Right cardiac atrium (tissue), 5 donors: ENCODE measurements at places on chromosomes 11 and 22.

DNA sequence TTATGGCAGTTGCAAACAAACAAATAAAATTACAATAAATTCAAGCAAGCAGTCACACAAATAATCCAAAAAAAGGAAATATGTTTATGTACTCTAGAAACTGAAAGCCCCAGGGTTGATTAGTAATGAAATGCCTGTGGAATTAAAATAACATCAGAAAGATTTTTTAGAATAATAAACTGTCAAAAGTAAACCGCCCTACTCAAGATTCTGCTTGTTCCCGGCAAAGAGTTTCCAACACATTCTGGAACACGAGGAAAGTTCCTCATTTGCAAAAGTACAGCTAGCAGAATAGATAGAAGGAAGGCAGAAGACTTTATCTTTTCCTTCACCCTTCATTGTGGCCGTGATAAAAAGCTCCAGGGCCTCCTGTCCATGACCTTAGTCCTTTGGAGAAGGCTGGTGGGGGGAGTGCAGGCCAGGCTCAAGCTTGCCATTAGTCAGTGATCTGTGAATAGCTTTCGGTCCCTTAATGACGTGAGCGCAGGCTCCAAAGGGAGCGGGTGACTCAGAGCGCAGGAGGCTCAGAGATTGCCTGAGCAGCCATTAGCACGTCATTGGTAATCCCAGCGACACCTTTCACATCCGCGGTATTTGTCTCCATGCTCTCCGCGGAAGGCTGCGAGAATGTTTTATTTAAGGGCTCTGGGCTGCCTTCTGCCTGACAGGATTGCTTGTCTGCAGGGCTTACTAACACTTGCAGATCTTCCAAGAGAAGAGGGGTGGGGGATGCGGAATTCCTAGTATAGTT lies 458.3 kb downstream of the METTL15 start:
- peak; percentile 89 for DNase-seq

DNA sequence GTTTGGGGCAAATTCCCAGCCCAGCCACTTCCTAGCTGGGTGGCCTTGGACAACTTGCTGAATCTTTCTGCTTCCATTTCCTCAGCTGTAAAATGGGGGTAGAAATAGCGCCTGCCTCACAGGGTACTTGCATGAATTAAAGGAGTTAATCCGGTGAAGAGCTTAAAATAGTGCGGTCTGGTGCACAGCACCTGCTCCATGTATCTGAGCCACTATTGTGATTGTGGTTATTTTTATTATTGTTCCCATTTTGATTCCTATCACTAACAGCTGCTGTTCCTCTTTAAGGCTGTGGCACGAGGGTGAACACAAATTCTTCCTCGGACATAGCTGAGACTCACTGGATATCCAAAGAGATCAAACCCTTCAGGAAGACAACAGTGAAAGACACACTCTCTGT lies 46.9 kb upstream of the TP53I11 start:
- DNase-seq: no peak

GRCh38 chr22:27088026-27088425 lies 430.6 kb downstream of the MIAT start:
- no peak for DNase-seq

- DNase-seq: no peak
These were observed 17.9 kb downstream of the TMEM218 start for GRCh38 chr11:125093502-125093901.

- DNase-seq: no peak
These were observed 30.7 kb downstream of the PARVG start for GRCh38 chr22:44211256-44211945.

- no peak for DNase-seq
These were observed 346.1 kb upstream of the DDI1 start for GRCh38 chr11:103690356-103690755.

- no peak for DNase-seq
These were observed 20.6 kb downstream of the GRAMD1B start for GRCh38 chr11:123450623-123451022.

DNA sequence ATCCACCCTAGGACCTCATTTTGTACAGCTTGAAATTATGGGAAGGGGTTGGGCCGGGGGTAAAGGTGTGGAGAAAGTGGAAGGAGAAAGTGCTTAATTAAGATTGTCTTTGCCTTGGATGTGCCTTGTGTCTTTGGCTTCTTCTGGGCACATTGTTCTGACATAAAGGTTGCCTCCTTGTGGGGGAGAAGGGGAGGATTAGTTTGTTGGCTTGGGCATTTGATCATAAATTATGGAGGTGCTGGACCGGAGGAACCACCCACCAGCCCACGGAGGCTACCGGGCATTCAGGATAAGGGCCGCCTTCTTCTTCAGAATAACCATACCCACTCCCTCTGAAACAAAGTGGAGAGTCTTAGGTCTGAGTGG lies 1.3 kb downstream of the PAFAH1B2 start:
- DNase-seq: no peak

- DNase-seq: no peak
These were observed 7.2 kb downstream of the GATD1 start for GRCh38 chr11:769887-770641.

- DNase-seq: no peak
These were observed 23.9 kb downstream of the OR10A6 start for GRCh38 chr11:7907121-7907520.

GRCh38 chr11:73228268-73229134 lies 10.4 kb downstream of the P2RY2 start:
- no peak for DNase-seq

DNA sequence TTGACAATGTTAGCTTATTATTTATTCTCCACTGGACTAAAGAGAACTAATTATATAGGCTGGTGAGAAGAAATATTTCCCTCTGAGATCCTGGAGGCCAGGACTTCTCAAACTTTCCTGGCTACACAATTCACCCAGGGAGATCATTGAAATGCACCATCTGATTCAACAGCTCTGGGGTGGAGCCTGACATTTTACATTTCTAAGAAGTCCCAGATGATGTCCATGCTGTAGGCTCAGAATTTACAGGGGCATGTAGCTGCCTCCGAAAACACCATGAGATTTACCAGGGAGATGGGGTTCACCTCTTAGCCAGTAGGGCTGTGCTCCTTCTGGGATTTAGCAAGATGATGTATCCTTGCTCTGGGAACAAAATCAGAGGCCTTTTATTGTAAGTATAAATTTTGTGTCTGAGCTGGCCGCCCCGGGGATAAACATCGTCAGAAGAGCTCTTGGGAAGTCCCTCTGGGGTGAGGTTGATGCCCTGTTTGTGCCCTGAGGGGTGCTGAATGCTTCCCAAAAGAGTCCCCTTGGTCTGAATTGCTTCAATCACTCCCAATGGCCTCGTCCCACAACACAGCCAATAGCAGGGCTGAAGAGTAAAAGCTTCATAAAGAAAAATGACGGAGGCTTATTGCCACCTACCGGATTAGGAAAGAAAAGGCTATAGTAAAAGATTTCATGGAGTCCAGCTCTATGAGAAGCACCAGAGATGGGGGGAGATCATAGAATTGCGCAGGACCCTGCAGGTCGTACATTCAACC lies 33.4 kb upstream of the API5 start:
- DNase-seq: no peak

DNA sequence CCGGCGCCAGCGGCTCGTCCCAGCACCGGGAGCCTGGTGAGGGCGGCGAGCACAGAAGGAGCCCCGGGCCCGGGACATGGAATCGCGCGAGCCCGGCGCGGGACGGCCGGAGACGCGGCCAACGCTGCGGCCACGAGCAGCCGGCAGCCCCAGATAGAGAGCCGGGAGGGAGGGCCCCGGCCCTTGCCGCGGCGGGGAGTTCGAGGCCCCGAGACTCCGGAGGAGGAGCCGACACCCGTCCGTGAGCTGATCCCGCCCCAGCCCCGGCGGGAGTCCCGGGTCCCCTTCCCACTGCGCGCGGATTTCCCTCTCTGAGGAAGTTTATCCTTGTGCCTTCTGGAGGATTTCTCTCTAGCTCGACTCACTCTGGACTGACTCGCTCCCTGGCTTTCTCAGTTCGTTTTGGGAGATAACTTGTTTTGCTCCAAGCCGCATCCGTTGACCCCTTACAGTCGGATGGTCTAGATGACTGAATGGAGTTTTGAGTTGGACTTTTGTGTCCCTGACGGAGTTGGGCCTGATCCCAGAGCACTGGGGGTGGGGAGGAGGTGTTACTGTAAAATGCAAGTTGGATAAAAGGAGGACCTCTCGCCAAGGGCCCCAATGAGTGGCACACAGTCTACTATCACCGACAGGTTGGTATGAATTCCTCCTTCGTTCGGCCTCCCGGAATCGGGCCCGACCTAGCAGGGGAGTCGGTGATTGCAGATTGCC lies 585 bp downstream of the ARHGEF12 start:
- DNase-seq: peak; percentile 66

GRCh38 chr11:7846003-7846402 lies 49.3 kb upstream of the OR5P2 start:
- no peak for DNase-seq

- DNase-seq: peak; percentile 88
These were observed 6.0 kb upstream of the SLC7A4 start for GRCh38 chr22:21038405-21038804.

GRCh38 chr22:24584166-24584790 lies 8.6 kb downstream of the LRRC75B start:
- no peak for DNase-seq

- no peak for DNase-seq
These were observed 106.8 kb downstream of the RBFOX2 start for GRCh38 chr22:35921777-35922176.

- DNase-seq: peak; percentile 97
These were observed 16.9 kb downstream of the CTNND1 start for GRCh38 chr11:57778318-57779037.

GRCh38 chr11:34558673-34559072 lies 45.1 kb upstream of the ELF5 start:
- no peak for DNase-seq

- no peak for DNase-seq
These were observed 66.7 kb downstream of the HSD17B12 start for GRCh38 chr11:43747130-43747802.

- DNase-seq: peak; percentile 88
These were observed at the start of gene PYGM for GRCh38 chr11:64759722-64760719. Gene PYGM, minus strand, starts transcription at chr11:64759974. Its CDS starts 76 bp downstream, at chr11:64759898.

DNA sequence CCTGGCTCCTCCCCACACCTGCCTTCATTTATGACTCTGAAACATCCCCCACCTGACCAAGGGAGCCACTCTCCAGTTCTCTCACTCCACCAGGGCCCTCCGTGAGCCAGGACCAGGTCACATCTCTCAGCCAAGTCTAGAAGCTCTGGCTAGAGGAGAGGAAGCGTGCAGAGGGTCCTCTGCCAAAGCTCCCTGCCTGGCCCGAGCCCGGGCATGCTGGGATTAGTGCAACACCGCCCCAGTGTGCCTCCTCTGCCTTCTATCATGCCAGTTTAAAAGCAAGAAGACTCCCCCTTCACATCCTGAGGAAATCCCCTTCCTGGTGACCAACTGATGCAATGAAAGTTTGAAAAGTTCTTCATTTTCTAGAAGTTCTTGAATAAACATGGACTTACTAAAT lies 23.5 kb downstream of the TP53AIP1 start:
- DNase-seq: no peak

- DNase-seq: no peak
These were observed 611.7 kb downstream of the SOX6 start for GRCh38 chr11:15744693-15745092.

- DNase-seq: no peak
These were observed 481 bp downstream of the ANGPTL5 start for GRCh38 chr11:101915791-101916291.

DNA sequence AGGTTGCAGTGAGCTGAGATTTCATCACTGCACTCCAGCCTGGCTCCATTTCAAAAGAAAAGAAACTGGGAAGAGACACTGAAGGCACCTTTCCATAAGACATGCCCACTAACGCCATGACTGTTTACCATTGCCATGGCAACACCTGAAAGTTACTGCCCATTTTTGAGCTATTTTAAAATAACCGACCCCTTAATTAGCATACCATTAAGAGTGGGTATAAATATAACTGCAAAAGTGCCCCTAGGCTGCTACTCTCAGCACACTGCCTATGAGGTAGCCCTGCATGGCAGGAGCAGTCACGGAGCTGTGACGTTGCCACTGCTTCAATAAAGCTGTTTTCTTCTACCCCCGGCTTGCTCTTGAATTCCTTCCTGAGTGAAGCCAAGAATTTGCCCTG lies 9.9 kb upstream of the RNASEH2C start:
- DNase-seq: no peak

GRCh38 chr22:35630387-35630793 lies 13.3 kb upstream of the MB start:
- DNase-seq: no peak

GRCh38 chr11:45658292-45658991 lies 7.0 kb downstream of the CHST1 start:
- peak; percentile 91 for DNase-seq

DNA sequence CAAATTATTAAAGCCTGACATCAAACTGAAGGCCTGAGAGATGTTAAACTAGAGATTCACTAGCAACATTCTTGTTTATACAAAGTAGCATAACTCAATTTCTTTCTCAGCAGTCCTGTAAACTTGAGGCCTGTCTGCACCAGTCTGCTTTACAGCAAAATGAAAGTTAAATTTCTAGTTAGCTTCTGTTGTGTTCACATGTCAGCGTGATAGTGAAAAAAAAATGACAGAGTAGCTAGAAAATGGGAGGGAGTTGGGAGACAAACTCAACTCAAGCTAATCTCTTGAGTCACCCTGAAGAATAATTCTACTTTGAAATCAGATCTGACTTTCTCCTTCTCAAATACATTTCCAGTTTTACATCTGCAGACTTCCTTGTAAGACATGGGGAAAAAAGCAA lies 6.5 kb downstream of the RBFOX2 start:
- no peak for DNase-seq

DNA sequence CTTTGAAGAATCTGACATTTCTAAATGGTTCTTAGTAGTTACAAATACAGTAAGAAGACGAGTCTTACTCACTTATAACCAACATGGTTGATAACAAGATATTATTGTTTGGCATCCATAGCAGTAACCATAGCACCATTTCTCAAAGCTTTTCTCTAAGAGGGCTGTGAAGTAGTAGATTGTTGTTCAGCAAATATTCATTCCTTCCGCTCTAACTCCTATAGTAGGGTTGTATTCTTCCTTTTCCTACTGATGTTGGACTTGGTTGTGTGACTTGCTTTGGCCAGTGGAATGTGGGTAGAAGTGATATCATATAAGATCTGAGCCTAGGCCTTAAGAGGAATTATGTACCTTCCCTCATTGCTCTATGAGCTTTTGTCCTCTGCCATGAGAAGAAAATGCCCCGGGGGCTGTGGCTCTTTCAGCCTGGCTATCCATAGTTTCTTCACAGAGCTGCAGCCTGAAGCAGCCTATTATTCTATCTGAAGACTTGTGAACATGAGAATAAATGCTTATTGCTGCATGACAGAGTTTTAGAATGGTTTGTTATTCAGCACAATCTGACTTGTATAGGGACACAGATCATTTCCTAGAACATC lies 28.9 kb upstream of the ZBED5 start:
- DNase-seq: no peak

GRCh38 chr11:65425971-65426838 lies 3.6 kb downstream of the NEAT1 start:
- DNase-seq: no peak
